Kidney glomerular epithelial cell (primary cell): ENCODE measurements at places on chromosomes 7 and 10.

- no peak for DNase-seq
Measured at GRCh38 chr7:101119876-101120275, 7.0 kb upstream of the SERPINE1 start.

- DNase-seq: no peak
Measured at GRCh38 chr10:126224967-126225671, 163.2 kb downstream of the ADAM12 start.

DNA sequence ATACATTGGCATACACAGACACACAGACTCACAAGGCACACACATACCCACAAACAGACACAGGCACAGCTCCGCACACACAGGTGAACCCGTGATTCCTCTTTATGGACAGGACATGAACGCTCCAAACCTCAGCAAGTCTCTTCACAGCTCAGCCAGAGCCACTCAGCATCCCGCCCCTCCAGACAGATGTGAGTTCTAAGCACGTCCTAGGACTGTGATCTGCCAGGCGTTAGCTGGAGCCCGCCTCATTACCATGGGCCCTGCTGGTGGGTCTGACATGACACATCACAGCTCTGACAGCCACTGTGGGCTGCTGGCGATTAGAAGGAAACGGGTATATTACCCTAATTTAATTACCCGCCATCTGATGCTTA, 176.7 kb upstream of the PPP2R2D start:
- DNase-seq: no peak

DNA sequence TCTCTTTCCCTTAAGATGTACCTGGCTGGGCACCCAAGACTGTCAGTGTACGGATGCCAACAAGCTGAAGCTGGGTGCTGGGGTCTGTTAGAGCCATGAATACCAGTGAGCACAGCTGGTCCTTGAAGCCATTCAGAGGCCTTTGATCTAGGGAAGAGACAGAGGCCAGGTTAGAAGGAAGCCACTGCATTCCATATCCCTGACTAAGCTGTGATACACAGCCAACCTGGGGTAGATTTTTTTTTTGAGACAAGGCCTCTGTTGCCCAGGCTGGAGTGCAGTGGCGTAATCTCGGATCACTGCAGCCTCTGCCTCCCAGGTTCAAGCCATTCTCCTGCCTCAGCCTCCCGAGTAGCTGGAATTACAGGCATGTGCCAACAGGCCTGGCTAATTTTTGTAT, 20.8 kb downstream of the ZDHHC16 start:
- peak; percentile 30 for DNase-seq

GRCh38 chr10:76257816-76258215, 826.4 kb downstream of the LRMDA start:
- DNase-seq: peak; percentile 75

DNA sequence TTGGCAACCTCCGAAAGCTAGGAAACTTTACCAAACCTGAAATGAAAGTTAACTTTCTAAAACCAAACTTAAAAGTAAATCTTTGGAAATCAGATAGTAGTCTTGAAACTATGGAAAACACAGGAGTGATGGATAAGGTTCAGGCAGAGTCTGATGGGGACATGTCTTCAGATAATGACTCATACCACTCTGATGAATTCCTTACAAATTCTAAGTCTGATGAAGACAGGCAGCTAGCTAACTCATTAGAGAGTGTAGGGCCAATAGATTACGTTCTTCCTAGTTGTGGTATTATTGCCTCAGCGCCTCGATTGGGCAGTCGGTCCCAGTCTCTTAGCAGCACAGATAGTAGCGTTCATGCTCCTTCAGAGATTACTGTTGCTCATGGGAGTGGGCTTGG, 45.9 kb downstream of the MCMBP start:
- DNase-seq: no peak

DNA sequence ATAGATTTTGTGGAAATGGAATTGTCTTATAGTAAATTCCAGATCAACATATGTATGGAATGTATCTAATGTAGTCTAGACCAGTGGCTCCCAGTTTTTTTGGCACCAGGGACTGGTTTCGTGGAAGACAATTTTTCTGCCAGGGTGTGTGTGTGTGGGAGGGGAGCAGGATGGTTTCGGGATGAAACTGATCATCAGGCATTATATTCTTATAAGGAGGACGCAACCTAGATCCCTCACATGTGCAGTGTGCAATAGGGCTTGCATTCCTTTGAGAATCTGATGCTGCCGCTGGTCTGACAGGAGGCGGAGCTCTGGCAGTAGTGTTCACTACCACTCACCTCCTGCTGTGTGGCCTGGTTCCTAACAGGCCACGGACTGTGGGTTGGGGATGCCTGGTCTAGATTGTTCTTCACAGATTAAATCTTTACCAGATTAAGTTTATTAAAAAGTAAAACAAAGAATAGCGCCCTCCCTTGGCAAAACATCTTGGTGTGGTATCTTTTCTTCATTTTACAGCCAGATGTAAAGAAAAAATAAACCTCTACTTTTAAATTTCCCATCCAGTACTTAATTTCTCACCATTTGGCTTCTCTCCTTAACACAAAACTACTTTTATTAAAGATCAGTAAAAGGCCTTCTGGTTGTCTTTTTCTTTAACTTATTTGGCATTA, 48.4 kb downstream of the SEPTIN7 start:
- no peak for DNase-seq

DNA sequence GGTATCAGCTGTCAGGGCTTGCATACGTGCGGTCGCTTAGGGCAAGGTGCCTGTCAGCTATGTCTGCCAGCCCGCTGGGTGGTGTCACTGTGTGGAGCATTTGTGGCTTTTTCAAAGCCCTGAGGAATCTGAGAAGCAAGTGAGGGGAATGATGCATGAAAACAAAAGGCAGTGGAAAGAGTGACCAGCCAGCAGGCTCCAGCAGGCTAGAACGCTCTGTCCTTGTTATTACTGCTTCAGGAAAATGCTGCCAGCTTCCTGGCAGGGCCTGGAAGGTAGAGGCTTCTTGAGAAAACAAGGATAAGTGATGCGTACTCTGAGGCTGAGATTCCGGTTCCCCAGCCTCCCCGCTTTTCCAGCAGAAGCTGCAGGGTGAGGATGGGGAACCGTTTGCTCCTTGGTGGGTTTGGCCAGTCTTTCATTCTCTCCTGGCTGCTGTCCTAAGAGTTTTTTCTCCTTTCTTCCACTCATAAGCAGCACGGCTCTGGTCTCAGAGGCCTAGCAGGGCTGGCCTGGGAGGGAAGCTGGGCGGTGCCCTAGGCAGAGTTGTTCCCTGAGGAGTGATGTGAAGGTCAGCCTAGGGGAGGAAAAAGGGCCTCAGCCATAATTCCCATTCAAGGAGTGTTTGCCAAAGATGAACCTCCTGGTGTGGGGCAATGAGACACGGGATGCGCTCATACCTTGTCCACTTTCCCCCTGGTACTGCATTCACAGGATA, 42.8 kb upstream of the MKLN1 start:
- DNase-seq: peak; percentile 20

GRCh38 chr10:78507510-78508160, 474.0 kb downstream of the RPS24 start:
- DNase-seq: no peak

- no peak for DNase-seq
Measured at GRCh38 chr10:104142081-104142480, 20.1 kb downstream of the SFR1 start.

- DNase-seq: peak; percentile 57
Measured at GRCh38 chr7:111090846-111091245, at the start of gene LRRN3. TSS of gene LRRN3 (plus strand) at chr7:111091127. CDS start at chr7:111122773, 31,646 bp downstream.

DNA sequence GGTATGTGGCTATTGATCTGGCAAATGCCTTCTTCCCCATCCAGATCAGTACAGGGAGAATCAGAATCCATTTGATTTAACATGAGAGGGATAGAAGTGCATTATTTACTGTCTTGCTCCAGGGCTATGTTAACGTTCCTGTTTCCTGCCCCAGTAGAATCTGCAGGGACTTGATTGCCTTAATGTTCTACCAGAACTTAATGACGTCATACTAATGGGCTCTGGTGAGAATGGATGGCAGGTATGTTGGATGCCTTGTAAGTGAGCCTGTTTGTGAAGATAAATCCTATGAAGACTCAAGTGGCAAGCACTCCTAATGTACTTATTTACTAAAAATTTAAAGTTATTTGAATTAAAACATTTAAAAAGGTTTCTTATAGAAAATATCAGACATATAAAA, 44.5 kb upstream of the CHCHD3 start:
- DNase-seq: no peak

DNA sequence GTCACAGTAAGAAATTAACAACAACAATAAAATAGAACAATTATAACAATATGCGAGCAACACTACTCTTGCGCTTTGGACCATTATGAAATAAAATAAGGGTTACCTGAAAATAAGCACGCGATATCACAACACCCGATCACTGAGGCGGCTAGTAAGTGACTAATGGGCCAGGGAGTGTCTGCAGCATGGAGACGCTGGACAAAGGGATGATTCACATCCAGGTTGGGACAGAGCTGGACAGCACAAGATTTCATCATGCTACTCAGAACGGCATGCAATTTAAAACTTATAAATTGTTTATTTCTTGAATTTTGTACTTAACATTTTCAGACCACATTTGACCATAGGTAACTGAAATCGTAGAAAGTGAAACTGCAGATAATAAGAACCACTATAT, 15.6 kb downstream of the HIBADH start:
- DNase-seq: peak; percentile 47

DNA sequence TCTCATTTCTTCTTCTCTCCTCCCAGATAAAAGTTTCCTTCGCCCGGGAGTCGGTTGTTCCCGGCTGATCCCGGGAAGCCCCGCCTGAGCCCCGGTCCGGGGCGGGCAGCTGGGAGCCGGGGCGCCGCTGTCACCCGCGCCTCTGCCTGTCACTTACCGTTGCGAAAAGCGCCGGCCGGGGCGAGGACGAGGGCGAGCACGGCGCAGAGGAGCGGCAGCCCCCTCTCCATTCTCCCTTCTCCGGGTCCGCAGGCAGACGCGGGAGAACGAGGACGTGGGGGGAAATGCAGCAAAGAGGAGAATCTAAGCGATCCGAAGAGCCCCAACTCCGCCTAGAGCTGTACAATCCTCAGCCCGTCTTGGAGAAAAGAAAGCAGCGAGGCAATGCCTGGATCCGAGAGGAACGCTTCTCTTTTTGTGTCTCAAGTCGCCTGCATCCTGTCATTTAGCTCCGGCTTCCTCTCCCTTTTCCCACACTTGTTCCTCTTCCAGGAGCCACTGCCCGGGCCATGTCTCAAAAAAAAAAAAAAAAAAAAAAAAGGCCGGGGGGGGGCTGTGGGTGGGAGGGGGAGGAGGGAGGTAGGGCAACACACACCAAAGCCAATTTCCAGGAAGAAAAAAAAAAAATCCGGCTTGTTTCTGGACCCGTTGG, at the start of gene NRP1:
Gene NRP1 (minus strand): TSS at position 515 of the 652 bp plus-strand sequence. CDS start 285 bp downstream, at position 230.
- DNase-seq: peak; percentile 45

- peak; percentile 37 for DNase-seq
Measured at GRCh38 chr7:137715533-137715932, 131.2 kb downstream of the DGKI start.

DNA sequence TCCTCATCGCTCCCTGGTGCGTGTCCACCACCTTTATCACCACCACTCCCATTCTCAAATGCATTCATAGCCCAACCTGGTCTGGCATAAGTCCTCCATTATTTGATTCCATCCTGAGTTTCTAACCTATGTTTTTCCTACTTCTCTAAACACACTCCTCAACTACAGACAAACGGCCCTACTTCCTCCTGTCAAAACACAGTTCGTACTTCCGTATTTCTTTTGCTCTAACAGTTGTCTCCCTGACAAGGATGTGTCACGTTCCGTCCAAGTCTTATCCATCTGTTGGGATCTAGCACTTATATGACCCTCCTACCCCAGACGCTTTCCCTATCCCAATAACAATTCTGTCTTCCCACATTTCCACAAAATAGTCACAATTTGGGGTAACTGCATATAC, 46.8 kb downstream of the DOCK4 start:
- no peak for DNase-seq

DNA sequence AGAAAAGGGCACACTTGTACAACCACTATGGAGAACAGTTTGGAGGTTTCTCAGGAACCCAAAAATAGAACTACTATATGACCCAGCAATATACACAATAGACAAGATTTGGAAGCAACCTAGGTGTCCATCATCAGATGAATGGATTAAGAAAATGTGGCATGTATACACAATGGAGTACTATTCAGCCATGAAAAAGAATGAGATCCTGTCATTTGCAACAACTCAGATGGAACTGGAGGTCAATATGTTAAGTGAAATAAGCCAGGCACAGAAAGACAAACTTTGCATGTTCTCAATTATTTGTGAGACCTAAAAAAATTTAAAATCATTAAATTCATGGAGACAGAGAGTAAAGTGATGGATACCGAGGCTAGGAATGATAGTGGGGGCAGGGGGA, 118.8 kb downstream of the ZNF467 start:
- DNase-seq: no peak

- DNase-seq: no peak
Measured at GRCh38 chr10:11516431-11516746, 95.1 kb downstream of the USP6NL start.

DNA sequence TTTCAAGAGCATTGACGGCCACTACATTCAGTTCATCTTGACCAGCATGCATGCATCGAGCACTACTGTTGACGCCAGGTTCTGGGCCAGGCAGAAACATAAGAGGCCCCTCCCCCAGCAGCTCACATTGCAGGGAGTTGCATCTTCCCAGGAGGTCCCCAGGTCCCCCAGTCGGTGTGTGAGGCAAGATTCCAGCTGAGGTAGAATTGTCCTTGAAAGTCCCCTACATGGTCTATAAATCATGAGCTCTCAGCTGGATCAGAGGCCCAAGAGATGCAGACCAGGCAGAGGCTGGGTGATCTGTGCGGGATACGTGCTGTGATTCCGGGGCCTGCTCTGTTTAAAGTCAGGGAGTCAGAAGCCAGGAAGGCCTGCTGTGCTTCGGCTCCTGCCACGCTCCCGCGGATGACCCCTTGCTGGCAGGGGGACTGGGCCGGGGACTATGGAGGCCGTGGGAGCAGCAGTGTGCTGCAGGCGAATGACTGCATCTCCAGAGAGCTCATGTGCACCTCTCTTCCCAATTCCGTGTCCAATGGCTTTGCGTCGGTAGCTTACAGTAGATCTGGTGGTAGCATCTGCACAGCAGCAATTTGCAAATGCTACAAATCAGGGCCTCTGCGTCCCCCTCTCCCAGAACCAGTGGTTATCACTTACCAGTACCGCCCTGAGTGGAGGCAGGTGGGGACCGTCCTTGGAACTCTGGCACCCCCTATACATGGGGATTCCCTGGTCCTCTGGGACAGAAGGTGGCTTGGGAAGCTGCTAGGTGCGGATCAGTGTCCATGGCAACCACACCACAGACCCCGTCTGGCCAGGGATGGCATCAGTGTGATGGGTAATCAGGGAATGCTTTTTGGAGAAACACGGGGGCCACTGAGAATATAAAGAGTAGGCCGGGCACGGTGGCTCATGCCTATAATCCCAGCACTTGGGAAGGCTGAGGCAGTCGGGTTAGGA, 93.6 kb downstream of the RGS10 start:
- no peak for DNase-seq
